ENCODE measurements at places on chromosomes 6 and 20.

DNA sequence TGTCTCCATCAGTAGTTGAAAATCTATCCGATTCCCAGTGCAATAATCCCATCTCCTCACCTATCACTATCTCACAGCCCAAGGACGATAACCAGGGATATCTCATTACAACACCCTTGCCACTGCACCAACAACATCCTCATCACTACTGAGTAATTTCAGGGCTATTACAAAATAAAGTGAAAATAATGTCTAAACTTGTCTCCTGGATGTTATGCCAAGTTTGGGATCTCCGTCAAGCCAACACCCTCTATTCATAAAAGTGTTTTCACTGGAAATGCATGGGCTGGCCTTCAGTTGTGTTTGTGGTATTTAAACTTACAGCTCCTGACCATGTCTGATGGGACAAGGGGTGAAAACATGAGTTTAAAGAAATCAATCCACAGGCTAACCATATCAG is 42.0 kb upstream of the STMND1 start:
- no peak overlapping the region for H3K4me3 ChIP-seq
- H3K27ac ChIP-seq: no peak overlapping the region
- DNase-seq: no peak
- H3K4me1 ChIP-seq: no peaks in the 10 kb centered on the region

GRCh38 chr6:46262928-46263706 is 92.3 kb upstream of the ENPP5 start:
- H3K27me3 ChIP-seq: no peaks in the 10 kb centered on the region

DNA sequence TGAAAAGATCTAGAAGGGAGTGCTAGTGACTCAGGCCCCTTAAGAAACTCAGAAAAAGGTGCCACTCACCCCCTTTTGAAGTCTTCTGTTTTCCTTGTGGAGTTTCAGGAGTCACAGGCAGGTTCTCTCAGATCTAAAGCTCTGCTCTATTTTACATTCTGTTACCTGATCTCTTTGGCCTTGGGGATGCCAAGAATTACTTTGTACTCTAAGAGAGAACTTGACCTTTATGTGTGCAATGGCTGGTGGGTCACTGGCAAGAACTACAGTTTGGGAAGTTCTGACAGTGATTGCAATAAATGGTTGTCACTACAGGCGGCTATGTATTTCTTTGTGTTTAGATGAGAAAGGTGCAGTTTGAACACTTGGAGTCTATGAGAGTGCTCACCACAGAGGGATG is 24.2 kb upstream of the ENPP4 start:
- no peak for DNase-seq
- H3K4me3 ChIP-seq: no peak overlapping the region

- H3K36me3 ChIP-seq: no peaks in the 10 kb centered on the region
- no peaks in the 10 kb centered on the region for H3K4me1 ChIP-seq
- H3K27ac ChIP-seq: no peak overlapping the region
- no peak for DNase-seq
- H3K4me3 ChIP-seq: no peak overlapping the region
Measured at GRCh38 chr20:48120120-48120519, 334.8 kb upstream of the SULF2 start.

- H3K4me3 ChIP-seq: no peak overlapping the region
- no peak overlapping the region for H3K27ac ChIP-seq
- H3K4me1 ChIP-seq: no peaks in the 10 kb centered on the region
- no peak for DNase-seq
Measured at GRCh38 chr6:126633373-126633772, 293.5 kb downstream of the CENPW start.

- no peak overlapping the region for H3K27ac ChIP-seq
- H3K27me3 ChIP-seq: peaks cover 12% of the 10 kb centered on the region
- peak; percentile 55 for DNase-seq
- no peaks in the 10 kb centered on the region for H3K4me1 ChIP-seq
- no peak overlapping the region for H3K4me3 ChIP-seq
Measured at GRCh38 chr20:54195483-54196472, 12.1 kb upstream of the PFDN4 start.

DNA sequence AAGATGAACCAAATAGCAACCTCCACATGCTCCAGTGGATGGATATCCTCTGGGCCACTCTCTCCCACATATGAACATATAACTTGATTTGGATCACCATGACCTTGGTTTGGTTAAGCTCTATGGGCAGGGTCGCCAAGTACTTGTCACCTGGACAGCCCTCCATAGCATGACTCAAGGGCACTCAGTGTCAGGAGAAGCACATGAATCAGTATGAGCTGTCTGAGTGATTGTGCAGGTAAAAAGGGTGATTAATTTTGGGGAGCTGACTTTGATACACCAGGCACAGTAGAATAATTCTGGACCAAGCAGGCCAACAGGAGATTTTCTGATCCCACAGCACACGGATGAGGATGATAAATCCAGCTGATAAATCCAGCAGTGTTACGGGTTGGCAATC is 74.4 kb downstream of the OPRM1 start:
- no peaks in the 10 kb centered on the region for H3K36me3 ChIP-seq
- H3K27me3 ChIP-seq: no peaks in the 10 kb centered on the region
- no peak overlapping the region for H3K27ac ChIP-seq
- H3K4me3 ChIP-seq: no peak overlapping the region
